NAMALWA (cell line): ENCODE measurements at places on chromosomes 2 and 18.

DNA sequence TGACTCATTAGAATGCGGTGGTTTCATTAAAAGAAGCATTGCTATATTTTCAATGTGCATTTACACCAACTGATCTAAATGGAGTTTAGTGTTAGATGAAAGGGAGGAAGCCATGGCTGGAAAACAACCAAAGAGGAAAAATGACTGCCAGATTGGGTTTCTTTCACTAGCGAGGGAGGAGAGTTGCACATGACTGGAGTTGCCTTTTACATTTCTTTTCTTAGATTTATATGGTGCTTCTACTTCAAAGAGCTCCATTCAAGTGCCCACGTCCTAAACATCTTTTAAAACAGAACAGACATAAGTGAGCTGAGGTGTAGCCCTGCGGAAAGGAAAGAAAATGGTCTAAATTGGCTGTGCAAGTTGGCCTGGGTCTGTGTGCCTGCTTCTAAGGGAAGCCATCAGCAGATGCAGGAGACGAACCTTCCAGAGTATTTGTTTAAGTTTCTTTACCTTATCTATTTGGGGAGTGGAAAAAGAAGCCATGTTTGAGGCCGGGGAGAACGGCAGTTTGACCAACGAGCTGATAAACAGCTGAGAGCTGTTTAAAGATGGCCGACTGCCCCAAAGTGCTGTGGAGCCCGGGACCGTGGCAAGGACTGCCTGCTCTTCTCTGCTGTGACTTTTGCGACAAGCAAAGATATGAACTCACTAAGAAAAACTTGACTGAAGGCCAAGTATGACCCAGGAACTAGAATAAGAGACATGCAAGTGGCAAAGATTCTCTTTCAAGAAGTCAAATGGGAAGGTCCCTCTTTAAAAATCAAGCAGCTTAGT lies 327.0 kb downstream of the ZNF516 start:
- no peak for DNase-seq

- DNase-seq: no peak
Measured at GRCh38 chr18:44733754-44734465, 53.2 kb downstream of the SETBP1 start.

- DNase-seq: no peak
Measured at GRCh38 chr2:183207110-183207509, 82.9 kb downstream of the NUP35 start.

GRCh38 chr2:215772634-215773563 lies 240.5 kb downstream of the MREG start:
- no peak for DNase-seq

DNA sequence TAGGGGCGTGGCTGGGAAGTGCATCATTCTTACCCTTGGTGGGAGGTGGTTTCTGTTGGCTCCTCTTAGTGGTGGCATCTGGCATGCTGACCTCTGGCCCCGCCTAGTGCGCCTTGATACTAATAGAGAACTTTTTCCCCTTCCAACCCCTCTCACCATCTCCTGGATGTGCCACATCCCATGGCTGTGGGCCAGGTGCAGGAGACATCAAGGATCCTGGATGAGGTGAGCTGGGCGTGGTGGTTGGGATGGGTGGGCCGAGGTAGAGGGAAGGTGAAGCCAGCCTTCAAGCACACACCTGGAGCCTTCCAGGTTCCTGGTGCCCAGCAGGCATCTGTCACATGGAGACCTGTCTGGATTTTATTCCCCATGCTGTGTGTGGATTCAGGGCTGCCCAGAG lies 149.2 kb downstream of the DYSF start:
- no peak for DNase-seq

- no peak for DNase-seq
Measured at GRCh38 chr2:237884681-237885080, 25.3 kb downstream of the RAMP1 start.

DNA sequence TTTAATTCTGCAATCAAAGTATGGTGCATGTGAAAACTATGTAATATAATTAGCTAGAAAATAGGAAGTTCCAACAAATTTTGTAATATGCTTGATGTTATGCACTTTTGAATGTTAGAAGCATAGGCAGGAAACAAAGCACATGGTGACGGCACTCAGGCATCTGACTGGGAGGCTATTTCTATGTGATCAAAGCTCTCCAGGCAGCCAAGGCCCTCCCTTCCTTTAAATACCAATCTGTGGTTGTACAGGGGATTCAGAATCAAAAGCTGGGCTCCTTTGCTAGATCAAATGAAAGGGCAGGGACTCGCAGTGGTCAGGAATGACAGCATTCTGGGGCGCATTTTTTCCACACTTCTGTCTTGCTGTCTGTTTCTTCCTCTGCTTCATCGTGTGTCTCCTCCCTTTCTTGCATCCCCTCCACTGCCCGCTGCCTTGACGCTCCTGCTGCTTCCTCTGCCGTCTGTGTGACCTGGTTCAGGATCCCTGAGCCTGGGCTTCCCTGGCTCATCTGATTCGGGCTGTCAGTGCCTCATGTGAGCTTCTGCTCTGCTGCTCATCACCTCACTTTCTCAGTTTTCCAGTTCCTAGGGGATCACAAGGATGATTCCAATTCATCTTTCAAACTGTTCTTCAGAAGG lies 30.9 kb downstream of the TMEM182 start:
- DNase-seq: no peak

GRCh38 chr2:234288974-234289455 lies 207.9 kb downstream of the ARL4C start:
- peak; percentile 57 for DNase-seq

DNA sequence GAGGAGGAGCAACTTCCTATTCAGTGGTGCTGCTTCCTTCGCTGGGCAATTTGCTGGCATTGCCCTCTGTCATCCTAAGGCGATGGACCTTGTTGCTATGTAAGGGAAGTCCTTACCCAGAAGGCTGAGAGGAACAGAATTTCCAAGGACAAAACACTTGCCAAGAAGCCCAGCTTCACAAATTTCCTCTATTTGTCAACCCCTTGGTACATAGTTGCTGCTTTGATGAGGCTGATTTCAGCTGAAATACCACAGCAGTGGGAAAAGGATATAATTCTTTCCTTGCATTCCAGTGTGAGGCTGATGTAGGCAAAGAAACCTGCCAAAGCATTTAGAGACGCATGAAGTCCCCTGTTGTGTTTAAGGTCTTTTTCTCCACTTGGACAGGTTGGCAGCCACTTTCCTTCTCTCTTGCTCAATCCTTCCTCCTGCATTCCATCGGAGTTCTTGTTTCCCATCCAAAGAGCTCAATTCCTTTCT lies 16.4 kb upstream of the ST3GAL5 start:
- no peak for DNase-seq

DNA sequence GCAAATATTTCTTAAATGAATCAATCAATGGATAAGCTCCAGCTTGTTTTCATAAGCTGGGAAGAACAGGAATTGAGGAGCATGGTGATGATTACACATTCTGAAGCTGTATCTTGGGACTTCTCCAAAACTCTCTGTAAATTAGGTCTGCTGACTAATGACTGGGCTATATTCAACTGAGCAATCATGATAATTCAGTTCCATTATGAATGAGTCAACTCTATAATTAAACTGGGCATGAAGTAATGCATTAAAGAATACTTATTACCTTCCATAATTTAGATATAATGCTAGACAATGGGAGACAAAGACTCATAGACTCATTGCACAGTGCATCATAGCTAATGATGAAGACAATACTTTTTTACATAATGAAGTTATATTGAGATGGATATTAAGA lies 207.4 kb downstream of the CBLN2 start:
- DNase-seq: no peak

- DNase-seq: no peak
Measured at GRCh38 chr2:8459474-8459873, 222.4 kb upstream of the ID2 start.

DNA sequence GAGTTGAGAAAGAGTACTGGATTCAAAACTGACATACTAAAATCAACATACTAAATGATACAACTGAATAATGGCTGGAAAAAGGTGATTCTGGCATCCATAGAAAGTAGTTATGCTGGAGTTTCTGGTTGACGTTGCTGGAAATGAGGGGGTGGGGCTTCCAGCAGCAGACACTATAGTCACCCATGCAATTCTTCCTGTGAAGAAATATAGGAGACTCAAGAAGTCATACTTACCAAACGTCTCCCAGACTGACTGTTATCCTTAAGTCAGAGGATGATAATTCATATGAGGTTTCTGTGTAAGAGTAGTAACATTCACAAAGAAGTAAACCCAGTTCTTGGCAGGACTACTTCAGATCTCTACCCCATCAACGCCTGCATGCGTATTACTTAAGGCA lies 23.6 kb downstream of the DTNB start:
- DNase-seq: no peak

- no peak for DNase-seq
Measured at GRCh38 chr2:128454980-128455720, 136.5 kb upstream of the HS6ST1 start.

DNA sequence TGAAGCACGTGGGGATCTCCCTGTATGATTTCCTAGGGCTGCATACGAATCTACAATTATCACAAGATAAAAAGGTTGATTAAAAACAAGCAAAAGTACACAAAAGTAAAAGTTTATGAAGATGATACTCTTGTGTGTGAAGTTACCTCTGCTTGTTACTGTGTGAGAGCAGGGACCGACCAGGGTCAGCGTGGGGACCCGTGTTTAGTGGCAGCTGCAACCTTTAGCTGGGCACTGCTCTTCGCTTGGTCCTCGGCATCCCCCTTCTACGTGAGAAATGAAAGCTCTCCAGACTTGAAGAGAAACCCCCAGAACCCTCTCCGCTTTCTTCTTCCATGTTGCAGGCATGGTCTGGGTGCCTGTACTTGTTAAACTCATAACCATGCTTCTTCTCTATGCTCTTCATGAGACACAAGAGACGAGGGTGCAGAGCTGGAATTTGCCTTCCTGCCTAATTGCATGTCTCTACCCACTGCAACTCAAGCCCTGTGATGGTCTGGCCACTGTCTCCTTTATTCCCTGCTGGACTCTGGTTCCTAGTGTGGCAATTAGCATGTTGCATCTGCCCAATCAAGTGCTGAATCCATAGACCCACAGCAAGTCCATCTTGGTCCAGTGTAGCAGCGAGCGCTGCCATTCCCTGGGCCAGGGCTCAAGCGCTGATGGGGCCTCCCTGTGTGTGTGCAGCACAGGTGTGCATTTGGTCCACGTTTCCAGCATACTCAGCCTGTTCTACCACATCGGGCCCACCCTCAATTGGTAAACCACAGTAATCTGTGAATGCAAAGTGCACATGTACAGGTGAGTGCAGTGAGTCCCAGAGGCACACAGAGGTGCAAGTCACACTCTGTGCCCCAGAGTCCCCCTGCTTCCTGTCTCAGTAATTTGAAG lies 88.5 kb downstream of the TWIST2 start:
- no peak for DNase-seq

DNA sequence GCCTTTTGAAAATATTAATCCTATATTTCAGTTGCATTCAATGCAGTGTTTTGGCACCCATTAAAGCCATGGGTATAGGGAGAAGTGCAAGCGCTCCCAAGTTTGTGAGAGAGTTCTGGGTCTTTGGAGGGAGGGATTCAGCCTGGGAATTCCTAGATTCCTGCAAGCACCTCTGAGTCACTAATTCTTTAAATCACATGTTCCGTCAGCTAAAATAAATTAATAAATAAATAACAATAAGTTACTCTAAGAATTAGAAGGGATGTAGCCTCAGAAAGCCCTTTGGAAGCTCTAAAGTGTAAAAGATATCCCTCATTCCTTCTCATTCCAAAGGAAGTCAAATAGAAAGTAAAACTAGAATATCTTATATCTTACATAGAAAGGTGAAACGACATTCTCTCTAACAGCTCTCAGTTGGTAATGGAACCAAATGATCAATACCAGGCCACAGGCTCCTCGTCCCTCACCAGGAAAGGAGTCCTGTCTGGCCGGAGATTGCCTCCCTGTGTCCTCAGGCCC lies 222.4 kb upstream of the RBBP8 start:
- no peak for DNase-seq

- no peak for DNase-seq
Measured at GRCh38 chr2:83221258-83221657, 1237.8 kb downstream of the SUCLG1 start.

DNA sequence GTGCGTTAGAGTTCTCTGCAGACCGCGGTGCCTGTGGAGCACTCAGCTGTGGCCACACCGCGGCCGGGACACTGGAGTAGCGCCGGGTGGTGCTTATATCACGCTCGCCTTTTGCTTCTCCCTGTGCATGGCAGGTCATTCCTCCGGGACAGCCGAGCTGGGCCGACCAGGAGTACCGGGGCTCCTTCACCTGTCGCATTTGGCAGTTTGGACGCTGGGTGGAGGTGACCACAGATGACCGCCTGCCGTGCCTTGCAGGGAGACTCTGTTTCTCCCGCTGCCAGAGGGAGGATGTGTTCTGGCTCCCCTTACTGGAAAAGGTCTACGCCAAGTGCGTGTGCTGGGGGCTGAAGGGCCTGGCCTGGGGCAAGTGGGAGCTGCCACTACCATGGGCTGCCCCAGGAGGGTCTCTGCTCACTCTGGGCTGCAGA lies 4.2 kb downstream of the CAPN10 start:
- no peak for DNase-seq
